Hindlimb muscle (tissue), 1 donor: ENCODE measurements at places on chromosomes 4 and X. TPM values are rescaled to one million over a fixed set of nuclear protein-coding genes. Genes with fewer than 3 reads are reported as not detected.
A peak's percentile ranks its signal among the peaks of the same experiment; 100 is the strongest.

The MXRA5 gene
- 50.4 TPM for polyA plus RNA-seq

The SRPX gene
- 54.1 TPM for polyA plus RNA-seq

The HSD17B13 gene
- not detected for polyA plus RNA-seq

The MAGEC1 gene
- polyA plus RNA-seq: 0.06 TPM

The PSAPL1 gene
- polyA plus RNA-seq: not detected

The CWH43 gene
- 0.12 TPM for polyA plus RNA-seq

The WAS gene
- polyA plus RNA-seq: 4.2 TPM

The FAT1 gene
- polyA plus RNA-seq: 107 TPM

The GPC3 gene
- polyA plus RNA-seq: 291 TPM

The HHIP gene
- 3.2 TPM for polyA plus RNA-seq

The VCX3B gene
- polyA plus RNA-seq: not detected

The TBL1X gene
- polyA plus RNA-seq: 10.0 TPM

The NUP62CL gene
- 0.98 TPM for polyA plus RNA-seq

The PNCK gene
- 3.5 TPM for polyA plus RNA-seq

The DGKQ gene
- polyA plus RNA-seq: 6.5 TPM

The PIN4 gene
- polyA plus RNA-seq: 26.2 TPM

- DNase-seq: no peak
These were observed 97.3 kb downstream of the SHROOM4 start for GRCh38 chrX:50716706-50717105.

GRCh38 chr4:159048166-159048886, 54.6 kb upstream of the RAPGEF2 start:
- DNase-seq: peak; percentile 52

- no peak for DNase-seq
These were observed 135.0 kb downstream of the GC start for GRCh38 chr4:71648923-71649322.

- DNase-seq: no peak
These were observed 146.4 kb downstream of the GPC3 start for GRCh38 chrX:133838761-133839676.

DNA sequence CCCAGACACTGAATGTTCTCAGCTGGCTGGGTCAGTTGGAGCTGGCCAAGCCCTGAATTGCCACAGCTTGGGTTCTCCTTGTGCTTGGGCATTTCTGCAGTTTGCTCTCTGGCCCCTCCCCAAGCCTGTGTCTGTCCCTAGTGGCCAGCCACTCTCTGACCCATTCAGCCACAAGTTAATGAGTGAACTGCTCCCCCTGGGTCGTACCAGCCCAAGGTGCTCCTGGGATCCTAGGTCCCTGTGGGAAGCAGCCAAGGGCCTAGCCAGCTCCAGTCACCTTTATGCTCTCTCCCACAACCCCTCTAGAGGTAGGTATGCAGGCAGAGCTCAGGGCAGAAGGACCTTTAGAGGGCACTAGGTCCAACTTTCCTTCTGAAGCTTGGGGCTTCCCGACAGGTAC, 51.5 kb downstream of the STARD8 start:
- DNase-seq: no peak

DNA sequence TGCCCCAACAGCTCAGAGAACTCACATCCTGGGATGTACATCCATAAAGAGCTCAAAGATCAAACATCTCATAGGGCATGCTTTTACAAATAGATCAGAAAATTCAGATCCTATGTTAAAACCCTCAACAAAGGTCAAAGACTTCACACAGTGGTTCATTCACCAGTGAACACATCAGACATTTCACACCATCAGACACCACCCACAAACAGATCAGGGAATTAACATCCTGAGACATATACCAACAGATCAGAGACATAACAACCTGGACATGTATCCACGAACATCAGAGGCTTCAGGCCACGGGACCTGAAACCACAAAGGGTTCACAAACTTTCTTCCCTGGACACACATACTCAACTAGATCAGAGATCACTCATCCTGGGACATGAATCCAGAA, 23.4 kb downstream of the SUV39H1 start:
- no peak for DNase-seq

GRCh38 chr4:114026447-114026846, 47.0 kb upstream of the ARSJ start:
- DNase-seq: no peak

DNA sequence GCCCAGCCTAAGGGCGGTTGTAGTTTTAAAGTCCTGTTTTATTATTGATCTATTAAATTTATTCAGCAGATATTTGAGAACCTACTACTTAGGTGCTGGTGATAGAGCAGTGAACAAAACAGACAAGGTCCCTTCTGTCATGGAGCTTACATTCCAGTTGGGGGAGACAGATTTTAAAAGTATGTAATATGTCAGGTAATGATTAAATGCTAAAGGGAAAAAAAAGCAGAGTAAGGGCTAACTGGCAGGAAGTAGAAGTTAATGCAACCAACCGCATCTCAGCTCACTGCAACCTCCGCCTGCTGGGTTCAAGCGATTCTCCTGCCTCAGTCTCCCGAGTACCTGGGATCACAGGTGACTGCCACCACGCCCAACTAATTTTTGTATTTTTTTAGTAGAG, 7.8 kb upstream of the MCUB start:
- DNase-seq: no peak

DNA sequence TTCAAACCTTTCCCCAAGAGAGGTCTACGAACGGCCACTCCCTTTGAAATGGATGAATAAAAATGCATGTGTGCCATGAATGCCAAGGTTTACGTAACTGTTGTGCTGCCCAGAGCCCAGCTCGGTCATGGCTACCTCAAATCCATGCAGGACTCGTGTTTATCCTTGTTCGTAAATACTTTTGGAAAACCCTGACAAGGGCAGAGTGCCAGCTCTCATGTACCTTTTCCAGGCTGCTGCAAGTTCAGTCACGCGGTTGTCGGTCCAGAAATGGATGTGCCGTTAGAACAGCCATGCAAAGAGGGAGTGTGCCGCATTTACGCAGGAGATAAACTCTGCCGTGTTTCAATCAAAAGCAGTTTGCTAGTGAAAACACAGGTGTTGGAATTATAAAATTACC, 123.4 kb downstream of the AMELX start:
- DNase-seq: no peak

GRCh38 chr4:26858035-26858918, 2.4 kb upstream of the STIM2 start:
- DNase-seq: no peak

GRCh38 chrX:136495043-136495442, 2.3 kb upstream of the HTATSF1 start:
- no peak for DNase-seq

DNA sequence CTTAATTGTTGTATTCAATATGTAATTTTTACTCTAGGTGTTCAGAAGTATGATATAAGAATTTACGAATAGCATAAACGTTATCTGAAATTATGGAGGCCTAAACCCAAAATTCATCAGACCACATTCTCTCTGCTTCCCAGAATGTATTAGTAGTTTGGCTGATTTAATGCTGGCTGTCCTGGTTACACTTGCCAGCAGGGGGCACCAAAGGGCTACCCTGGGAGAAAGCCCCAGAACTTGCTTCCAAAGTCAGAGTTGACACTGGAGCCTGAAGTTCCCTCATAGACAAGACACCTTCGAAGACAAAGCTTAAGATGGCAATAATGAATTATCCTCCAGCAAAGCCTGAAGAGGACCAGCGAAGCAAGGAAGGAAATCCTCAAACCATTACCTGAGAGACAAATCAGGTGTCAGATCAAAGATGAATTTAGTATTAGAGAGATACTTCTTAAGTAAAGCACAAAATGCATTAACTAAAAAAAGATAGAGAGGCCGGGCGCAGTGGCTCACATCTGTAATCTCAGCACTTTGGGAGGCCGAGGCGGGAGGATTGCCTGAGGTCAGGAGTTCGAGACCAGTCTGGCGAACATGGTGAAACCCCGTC, 11.3 kb upstream of the ANOS1 start:
- no peak for DNase-seq

DNA sequence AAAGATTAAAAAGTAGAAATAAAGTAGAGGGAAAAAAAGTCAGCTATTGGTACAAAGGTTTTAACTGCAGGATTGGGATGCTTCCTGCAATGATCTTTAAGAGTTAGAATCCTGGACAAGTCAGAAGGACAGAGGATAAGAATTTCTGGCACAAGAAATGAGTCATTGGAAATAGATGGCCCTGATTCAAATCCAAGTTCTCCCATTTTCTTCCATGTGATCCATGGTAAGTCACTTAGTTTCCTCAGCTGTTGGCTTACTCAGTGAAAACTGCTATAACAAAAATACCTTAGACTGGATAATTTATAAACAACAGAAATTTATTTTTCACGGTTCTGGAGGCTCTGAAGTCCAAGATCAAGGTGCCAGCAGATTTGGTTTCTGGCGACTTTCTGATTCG, 13.3 kb upstream of the TBC1D19 start:
- DNase-seq: no peak

DNA sequence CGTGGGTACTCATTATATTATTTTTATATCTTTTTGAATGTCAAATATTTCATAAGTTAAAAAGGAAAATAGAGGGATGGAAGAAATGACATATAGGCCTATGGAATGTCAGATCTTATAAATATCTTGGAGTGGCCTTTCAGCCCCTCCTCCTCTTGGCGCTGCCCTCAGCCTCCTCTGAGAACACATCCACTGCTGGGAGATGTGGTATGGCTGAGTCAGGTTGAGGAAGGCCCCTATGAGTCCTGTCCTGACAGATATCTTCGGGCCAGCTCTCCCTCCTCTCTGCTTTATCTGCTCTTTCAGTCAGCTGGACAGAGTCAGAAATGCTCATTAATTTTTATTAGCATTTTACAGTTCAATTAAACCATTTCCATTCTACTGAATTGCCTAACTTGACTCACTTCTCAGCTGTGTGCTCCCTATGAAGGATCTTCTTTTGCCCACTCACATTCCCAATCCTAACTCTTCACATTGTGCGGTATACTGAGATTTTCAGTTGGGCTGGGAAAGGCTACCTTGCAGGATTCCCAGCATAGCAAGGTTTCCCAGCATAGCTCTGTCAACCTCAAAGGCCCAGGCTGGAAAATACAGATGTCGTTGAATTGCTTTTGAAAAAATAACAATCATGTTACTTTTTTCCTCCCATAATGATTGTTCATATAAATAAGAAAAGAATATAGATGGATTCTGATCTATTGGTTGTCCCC, 128.0 kb downstream of the ARHGEF9 start:
- DNase-seq: no peak

DNA sequence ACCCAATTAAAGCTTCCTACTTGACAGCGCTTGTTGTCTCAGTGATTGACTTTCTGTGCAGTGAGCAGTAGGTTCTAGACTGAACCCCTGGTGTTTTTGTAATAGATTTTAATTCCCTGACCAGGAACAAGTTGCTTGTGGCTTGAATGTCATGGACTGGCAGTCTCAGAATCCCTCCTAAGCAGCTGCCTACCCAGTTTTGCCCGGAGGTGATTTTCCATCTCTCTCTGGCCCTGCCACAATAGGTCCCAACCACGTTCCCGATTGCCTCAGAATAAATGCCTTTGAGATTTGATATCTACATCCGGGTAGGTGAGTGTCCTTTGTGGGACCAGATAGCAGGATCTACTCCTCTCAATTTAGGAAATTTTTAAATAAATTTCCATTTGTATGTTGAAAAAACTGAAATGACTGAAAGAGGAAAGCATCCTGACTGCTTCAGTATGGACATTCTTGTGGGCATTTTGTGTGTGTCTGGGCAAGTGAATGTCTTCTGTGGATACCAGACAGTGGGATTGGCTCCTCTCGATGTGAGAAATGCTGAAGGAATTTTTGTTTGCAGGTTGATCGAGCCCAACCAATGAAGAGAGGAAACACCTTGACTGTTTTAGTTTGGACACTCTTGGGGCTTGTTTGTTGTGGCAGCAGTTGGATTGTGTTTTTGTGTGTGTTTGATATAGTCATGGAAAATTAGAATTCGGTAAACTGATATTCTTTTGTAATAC, 1607.4 kb downstream of the C4orf33 start:
- DNase-seq: no peak

GRCh38 chrX:23046443-23046842, 46.7 kb downstream of the DDX53 start:
- no peak for DNase-seq

GRCh38 chr4:90889171-90889570, 762.0 kb downstream of the CCSER1 start:
- DNase-seq: no peak

DNA sequence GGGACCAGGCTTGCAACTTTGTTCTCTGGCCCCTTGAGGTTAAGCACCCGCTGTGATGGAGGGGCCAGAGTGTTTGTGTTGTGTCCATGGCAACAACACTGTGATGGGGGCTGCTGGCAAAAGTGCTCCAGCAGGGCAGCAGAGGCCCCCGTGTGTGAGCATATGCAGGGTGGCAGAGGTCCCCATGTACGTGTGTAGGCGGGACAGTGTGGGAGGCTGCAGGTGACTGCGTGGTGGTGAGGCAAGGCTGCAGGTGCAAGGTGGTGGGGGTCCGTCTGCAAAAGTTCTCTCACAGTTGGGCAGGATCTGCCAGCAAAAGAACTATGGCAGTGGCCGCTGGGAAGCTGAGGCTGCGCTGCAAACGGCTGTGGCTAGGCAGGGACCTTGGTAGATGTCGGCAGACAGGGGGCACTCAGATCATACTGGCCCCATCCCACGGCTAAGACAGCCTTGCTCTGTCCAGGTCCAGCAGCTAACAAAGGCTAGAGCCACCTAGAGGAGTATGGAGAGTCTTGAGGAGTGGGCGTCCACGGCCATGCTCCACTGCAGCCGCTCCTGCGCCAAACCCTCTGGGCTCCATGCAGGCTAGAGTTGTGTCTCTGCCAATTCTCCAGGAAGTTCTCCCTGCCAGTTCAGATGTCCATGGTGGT, 46.8 kb upstream of the PASD1 start:
- DNase-seq: no peak
